ENCODE measurements at places on chromosomes 11 and 22. TPM values are rescaled to one million over a fixed set of nuclear protein-coding genes. Genes with fewer than 3 reads are reported as not detected.
A peak's percentile ranks its signal among the peaks of the same experiment; 100 is the strongest.

DNA sequence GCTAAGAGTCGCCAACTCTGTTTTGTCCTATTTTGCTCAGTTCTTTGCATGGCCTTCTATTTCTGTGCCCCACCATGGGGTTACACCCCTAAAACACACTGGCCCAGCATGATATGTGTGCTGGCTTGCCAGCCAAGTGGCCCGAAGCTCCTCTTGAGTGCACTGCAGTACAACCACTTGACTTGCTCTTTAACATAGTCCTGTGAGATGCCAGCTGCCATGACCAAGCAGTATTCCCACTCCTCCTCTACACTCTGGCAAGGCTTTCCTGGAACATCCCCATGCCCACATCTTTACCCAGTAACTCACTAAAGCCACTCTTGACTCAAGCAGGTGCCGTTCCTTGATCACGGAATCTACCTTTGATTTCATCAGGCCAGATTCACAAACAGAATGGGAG lies 102.9 kb upstream of the GAL start:
- DNase-seq = no peak

DNA sequence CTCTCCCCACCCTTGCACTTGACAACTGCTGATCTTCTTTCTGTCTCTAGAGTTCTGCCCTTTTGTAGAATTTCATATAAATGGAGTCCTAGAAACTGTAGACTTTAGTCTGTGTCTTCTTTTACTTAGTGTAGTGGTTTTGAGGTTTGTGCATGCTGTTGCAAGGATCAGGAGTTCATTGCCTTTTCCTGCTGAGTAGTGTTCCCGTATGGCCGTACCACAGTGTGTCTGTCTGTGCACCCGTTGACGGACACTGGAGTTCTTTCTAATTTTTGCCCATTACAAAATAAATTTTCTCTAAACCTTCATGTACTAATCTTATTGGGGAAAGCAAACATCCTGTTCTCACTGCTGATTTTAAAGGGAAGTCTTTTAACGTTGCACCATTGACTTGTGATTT lies 138.1 kb downstream of the TBC1D22A start:
- no peak for DNase-seq

GRCh38 chr11:21072558-21072957 lies 403.2 kb downstream of the NELL1 start:
- DNase-seq = no peak

GRCh38 chr11:27011560-27012233 lies 17.8 kb downstream of the FIBIN start:
- no peak for DNase-seq

GRCh38 chr11:128694618-128695481 lies 978 bp downstream of the FLI1 start:
- peak; percentile 75 for DNase-seq

DNA sequence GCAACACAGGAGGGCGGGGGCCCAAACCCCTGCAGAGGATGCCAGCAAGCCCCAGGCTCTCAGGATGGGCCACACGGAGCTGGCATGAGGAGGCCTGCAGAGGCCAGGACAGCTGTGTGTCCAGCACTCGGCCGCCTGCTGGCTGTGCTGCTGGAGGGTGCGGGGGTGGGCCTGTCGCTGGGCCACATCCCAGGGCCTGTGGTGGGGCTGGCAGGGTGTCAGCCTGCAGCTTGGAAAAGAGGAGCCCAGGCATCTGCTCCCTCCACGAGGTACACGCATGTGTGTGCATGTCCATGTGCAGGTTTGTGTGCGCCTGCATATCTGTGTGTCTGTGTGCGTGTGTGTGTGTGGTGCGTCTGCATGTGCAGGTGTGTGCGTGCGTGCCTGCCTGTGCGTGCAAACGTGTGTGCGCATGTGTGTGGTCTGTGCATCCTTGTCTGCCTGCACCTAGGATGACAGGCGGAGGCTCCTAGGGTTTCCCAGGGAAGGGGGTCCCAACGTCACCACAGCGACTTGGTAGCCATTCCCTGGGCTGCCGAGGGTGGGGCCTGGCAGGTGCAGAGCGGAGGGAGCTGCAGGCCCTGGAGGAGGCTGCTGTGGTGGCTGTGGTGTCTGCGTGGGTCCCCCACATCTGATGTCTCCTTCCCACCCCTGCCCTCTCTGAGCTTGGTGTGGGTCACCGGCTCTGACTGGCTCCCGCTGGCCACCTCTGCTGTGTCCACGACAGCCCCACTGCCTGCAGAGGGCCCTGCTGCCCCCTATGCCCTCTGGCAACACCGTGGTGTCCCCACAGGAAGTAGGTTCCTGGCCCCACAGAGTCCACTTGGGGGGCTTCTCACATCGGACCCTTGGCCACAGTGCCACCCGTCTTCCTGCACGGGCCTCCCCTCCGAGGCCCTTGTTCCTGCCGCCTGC lies 17.1 kb downstream of the BRSK2 start:
- no peak for DNase-seq

DNA sequence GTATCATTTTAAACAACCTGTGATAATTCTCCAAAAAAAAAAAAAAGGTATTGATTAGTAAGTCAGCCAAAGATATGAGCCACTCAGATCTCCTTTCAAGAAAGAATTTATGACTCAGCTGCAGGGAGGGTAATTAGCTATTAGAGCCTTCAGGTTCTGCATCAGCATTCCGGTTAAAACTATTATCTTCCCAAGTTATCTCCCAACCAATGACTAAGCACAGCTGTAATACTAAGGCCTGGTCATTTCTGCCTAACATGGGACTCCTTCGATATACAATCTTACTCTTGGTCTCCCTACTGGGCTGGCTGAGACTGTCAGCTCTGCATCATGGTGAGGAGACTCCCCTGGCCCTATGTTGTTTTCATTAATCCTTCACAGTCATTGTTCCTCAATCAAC lies 60.4 kb downstream of the SBF2 start:
- DNase-seq = no peak

DNA sequence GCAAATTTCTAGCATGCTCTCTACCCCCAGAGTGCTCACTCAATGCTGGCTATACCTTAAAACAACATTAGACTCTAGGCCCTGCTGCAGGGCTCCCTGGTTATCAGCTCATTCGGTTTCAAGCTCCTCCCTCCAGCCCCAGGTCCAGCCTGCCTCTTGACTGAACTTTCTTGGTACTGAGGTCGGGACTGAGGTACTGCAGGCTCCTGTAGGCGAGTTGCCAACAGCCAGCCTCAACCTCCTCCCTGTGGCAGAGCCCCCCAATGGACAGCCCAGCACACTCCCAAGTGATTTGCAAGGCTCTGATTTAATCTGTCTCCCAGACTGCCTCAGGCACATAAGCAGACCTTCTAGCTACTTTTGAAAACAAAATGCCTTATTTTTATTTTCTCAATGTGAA lies 73.6 kb upstream of the EIF3M start:
- DNase-seq = peak; percentile 10

DNA sequence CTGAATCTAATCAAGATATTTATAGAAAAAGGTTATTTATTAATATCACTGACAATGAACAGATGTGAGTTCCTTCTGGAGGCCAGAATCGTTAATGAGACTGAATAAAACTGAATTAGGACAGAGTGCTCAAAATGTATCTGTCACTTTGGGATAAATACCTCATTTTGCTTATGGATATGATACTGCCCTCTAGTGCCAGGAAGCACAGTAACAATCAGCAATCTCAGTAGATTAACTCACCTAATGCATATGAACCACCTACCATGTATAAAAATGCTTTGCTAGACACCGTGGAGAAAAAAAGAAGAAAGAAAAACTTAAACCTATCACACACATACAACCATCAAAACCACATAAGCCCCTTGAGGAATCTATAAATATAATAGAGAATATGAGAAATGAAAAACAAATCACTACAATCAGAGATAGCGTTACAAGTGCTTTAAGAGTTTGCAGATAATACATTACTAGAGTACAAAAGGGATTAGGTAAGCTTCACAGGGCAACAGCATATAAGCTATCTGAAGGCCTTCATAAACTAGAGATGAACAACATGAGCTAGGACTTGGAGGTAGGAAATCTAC lies 117.4 kb downstream of the SGSM3 start:
- peak; percentile 60 for DNase-seq

GRCh38 chr22:23565305-23565914 lies 14.7 kb downstream of the IGLL1 start:
- DNase-seq = peak; percentile 71

DNA sequence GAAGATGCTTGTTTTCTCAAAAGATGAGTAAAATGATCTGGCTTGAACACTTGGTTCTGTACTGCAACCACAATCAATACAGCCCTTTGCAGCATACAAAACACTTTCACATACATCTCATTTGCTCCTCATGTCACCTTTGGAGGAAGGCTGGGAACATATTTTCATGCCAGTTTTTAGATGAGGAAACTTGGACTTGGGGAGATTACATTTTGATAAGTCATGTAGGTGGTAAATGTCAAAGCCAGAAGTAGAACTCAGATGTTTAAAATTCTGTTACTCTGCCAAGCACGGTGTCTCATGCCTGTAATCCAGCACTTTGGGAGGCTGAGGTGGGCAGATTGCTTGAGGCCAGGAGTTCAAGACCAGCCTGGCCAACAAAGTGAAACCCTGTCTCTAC lies 121.8 kb downstream of the MICAL2 start:
- no peak for DNase-seq

DNA sequence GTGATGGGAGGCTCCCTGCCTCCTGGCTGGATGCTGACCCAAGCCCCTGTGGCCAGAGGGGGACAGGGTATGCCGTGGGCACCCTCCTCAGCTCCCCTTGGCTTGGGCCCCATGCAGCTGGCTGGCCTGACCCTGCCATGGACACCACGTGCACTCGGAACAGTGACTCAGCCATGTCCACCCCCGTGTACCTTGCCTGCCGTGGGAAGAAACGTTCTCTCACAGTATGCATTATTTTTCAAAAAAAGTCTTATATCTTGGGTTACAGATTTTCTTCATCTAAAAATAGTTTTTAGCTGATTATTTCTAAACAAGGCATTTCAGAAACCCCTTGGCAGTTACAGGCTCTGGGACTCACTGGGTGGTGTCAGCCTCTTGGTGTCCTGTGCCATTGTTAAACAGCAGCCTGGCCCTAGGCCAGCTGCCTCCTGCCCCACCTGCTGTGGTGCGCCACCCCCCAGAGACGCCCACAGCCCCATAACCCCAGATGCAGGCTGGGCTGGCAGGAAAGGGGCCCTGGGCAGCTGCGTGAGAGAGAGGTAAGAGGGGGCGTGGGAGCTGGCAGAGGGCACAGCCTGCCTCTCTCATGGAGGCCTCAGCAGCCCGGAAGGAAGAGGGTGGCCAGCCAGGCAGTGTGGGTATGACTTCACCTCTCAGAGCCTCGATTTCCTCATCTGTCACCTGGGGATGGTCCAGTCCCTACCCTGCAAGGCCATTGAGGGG lies 99.8 kb downstream of the MORC2 start:
- no peak for DNase-seq

DNA sequence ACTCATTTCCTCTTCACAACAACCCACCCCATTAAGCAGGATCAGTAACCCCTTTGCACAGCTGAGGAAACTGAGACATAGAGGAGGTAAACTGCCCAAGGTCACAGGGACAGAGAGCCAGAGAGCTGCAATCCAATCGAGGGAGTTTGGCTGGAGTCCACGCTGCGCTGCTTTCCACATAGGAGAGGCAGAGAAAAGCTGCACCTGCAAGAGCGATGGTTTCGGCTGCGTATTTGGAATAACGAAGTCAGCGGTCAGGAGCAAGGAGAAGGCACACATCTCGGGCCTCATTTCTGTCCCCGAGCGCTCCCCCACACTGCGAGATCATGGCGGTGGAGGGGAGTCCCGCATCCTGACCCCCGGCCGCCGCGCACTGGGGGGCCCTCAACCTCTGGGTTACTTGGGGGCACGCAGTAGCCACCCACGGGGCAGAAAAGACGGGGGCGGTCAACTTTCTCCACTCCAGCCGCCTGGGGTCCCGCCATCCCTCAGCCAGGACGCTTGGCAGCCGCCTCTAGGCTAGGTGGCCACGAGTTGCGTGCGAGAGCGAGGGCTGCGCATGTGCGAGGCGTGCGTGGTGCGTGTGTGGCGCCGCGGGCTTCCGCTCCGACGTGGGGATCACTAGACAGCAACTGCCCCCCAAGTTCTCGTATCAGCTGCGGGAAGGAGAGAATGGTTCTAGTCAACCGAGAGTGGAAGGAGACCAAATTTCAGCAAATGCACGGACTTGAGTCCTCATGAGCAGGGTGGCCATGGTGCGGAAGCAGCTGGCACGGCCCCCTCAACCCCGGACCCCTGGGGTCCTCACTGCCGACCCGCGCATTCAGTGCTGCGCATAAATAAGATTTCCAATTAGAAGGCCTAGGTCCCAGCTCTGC lies 42.3 kb upstream of the CLDN5 start:
- no peak for DNase-seq

DNA sequence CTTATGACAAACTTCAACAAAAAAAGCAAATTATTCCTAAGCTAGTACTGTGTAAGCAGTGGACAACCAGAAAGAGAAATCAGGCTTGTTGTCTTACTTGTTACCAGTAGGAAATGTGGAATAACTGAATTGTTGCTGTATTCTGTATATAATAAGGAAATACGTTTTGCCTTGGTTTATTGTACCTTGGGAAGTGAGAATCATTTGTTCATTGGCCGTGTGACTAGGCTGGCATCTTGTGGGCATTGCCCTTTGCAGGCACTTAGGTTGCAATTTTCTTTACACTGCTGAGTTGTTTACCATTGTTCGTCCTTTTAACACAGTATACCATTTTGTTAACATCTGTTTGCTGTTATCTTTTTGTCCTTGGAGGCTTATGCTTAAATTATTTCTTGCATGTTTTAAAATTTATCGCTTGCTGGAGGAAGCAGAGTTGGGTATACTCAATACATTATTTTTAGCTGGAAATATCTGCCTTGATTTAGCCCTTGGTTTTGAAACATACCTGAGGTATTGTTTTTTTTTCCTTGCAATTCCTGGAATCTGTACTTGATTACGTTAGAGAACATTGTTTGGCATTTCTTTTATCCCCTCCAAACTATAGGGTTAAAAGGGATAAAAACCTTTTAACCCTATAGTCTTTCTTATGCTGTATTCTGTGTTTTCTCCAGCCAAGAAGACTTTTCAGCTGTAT lies 109.3 kb downstream of the DDX10 start:
- no peak for DNase-seq

DNA sequence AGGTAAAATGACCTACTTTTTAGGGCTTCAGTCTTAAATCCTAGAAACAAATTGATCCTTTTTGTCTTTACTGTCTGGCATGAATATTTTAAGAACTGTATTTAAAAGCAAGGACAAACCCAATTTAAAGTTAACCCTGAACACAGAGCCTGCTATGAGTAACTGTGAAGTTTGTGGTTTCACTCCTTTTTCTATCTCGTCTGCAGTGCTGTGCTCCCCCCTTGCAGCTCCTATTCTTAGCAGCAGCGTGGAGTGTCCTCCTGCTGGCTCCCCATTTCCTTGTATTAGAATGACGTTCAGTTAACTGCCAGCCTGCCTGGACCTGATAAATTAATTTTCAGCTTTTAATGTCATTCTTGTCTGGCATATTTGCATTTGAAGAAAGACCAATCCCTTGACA lies 40.0 kb upstream of the LRRC4C start:
- peak; percentile 17 for DNase-seq

- DNase-seq = no peak
These were observed 35.8 kb upstream of the HSD17B12 start for GRCh38 chr11:43644621-43645299.

GRCh38 chr11:121372028-121372427 lies 79.5 kb downstream of the SC5D start:
- no peak for DNase-seq

Gene LRRN4CL
- 0.21 TPM for total RNA-seq

Gene MMP1
- not detected for total RNA-seq

Gene RIBC2
- 2.2 TPM for total RNA-seq
